Right atrium auricular region (tissue), 2 donors: ENCODE measurements at places on chromosomes 3 and 15. TPM values are rescaled to one million over a fixed set of nuclear protein-coding genes. Genes with fewer than 3 reads are reported as not detected.

- no peaks in the 10 kb centered on the region for H3K36me3 ChIP-seq
- DNase-seq: no peak
These were observed 165.7 kb upstream of the PLSCR5 start for GRCh38 chr3:146770881-146771280.

GOLGA6B gene
- total RNA-seq: not detected

- DNase-seq: peak; percentile 83
These were observed 20.1 kb downstream of the GXYLT2 start for GRCh38 chr3:72907731-72908620.

DNA sequence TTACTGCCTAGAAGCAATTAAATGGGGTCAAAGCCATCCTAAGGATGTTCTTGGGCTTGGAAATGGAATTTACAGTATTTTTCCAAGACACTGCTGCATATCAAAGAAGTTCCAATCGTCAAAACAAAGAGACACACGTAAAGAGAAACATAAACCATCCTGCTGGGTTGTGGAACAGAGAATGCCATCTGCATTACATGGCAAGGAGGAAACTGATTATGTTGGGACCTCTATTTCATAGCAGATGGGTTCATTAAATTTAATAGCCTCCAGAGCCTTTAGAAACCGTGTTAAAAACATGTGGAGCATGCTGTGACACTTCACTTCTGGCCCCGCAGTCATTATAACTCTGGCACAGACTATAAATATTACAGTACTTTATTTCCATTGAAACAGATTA lies 154.6 kb downstream of the LRTM1 start:
- H3K27ac ChIP-seq: no peak overlapping the region
- DNase-seq: no peak
- no peak overlapping the region for H3K4me3 ChIP-seq
- H3K27me3 ChIP-seq: no peaks in the 10 kb centered on the region
- H3K36me3 ChIP-seq: no peaks in the 10 kb centered on the region
- no peaks in the 10 kb centered on the region for H3K4me1 ChIP-seq

- H3K36me3 ChIP-seq: no peaks in the 10 kb centered on the region
- no peaks in the 10 kb centered on the region for H3K4me1 ChIP-seq
- H3K27me3 ChIP-seq: no peaks in the 10 kb centered on the region
- no peak overlapping the region for H3K4me3 ChIP-seq
- DNase-seq: no peak
- H3K27ac ChIP-seq: no peak overlapping the region
These were observed 73.8 kb upstream of the ZBED2 start for GRCh38 chr3:111668888-111669488.

DNA sequence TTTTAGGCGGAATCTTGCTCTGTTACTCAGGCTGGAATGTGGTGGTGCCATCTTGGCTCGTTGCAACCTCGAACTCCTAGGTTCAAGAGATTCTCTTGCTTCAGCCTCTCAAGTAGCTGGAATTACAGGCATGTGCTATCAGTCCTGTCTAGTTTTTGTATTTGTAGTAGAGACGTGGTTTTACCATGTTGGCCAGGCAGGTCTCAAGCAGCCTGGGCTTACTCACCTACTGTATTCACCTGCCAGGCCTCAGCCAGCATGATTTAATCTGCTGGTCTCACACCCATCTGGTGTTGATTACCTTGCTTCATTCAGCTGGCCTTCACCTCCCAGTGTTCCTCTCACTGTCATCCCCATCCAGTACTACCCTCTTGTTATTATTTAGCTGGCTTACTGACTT lies 102.0 kb downstream of the IL12A start:
- H3K27me3 ChIP-seq: no peaks in the 10 kb centered on the region
- no peak overlapping the region for H3K4me3 ChIP-seq
- DNase-seq: no peak
- H3K27ac ChIP-seq: no peak overlapping the region
- H3K36me3 ChIP-seq: no peaks in the 10 kb centered on the region

DNA sequence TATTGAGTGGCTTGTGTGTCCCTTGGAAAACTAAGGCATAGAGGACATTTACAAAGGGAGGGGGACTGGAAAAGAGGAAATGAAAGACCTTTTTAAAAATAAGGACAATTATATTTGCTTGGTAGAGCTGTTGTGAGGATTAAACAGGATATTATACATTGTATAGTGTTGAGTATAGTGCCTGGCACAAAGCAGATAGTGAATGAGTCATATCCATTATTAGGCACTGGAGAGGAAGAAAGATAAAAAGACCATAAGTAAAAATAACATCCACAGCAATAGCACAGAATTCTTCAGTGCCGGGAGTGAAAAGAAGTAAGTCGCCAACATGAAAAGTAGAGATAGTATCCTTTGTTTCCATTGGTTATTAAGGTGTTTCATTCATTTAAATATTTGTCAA lies 623.3 kb downstream of the PDCD6IP start:
- no peak overlapping the region for H3K4me3 ChIP-seq
- no peaks in the 10 kb centered on the region for H3K36me3 ChIP-seq
- no peaks in the 10 kb centered on the region for H3K27me3 ChIP-seq

- no peaks in the 10 kb centered on the region for H3K36me3 ChIP-seq
- no peaks in the 10 kb centered on the region for H3K4me1 ChIP-seq
- H3K27ac ChIP-seq: no peak overlapping the region
These were observed 14.9 kb upstream of the CFAP20DC start for GRCh38 chr3:59064728-59065127.

DNA sequence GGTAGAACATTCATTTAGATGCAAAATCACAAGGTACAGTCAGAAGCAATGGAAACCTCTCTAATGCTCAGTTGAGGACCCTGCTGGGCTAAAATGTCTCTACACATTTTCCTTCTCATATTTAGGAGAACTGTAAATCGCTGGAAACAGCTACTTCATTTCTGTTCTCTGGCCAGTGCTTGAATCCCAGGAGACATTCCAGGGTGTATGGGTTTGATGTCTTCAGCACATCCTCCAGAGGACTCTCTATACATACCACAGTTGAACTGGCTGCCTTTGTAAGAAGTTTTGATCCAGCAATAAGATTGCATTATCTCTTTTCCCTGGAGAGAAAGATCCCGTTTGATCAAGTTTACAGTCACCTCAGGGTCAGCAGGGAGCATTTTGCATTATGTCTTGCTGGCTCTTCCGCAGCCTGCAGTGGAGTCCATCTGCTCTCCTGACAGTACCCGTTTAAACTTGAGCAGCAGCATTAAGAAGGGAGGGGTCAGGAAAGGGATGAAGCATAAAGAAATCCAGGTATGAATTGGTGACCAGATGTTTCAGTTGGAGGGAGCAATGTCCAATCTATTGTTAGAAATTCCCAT lies 676.0 kb downstream of the EPHA3 start:
- no peak overlapping the region for H3K27ac ChIP-seq
- H3K4me3 ChIP-seq: no peak overlapping the region
- H3K4me1 ChIP-seq: no peaks in the 10 kb centered on the region
- H3K36me3 ChIP-seq: no peaks in the 10 kb centered on the region
- no peaks in the 10 kb centered on the region for H3K27me3 ChIP-seq
- DNase-seq: no peak

SKOR1 gene
- total RNA-seq: not detected

DNA sequence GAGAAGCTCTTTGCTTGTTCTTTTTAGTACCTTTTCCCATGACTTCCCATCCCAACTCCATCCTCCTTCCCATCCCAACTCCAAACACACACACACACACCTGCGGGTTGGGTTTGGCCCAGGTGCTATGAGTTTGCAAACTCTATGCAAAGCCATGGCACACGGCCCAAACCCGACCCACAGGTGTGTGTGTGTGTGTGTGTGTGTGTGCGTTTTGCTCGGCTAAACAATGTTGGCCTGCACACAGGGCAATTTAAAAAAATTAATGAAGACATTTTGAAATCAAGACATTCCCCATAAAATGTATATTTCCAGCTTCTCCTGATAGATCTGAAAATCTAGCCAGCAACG lies 103.7 kb upstream of the TLE3 start:
- H3K4me1 ChIP-seq: peaks cover 3% of the 10 kb centered on the region
- no peaks in the 10 kb centered on the region for H3K27me3 ChIP-seq
- H3K4me3 ChIP-seq: no peak overlapping the region
- no peak overlapping the region for H3K27ac ChIP-seq
- H3K36me3 ChIP-seq: no peaks in the 10 kb centered on the region

AGTR1 gene
- total RNA-seq: 35.2 TPM

DNA sequence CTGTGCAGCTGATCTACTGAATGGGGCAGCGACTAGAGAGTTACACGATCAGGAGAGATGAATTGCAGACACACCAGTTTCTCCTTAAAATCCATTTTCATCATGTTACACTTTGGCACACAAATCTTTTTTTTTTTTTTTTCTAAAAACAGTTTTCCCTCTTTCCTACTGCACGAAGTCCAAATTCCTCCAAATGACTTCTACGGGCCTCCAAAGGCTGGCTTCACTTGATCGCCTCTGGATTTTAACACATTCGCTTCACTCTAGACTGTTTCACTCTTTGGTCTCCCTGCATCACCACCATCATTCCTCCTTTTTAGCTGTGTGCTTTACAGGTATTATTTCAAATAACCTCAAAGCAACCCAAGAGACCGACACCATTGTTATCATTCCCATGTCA lies 268.6 kb downstream of the RORA start:
- no peak for DNase-seq
- H3K27ac ChIP-seq: no peak overlapping the region
- H3K4me3 ChIP-seq: no peak overlapping the region
- no peaks in the 10 kb centered on the region for H3K4me1 ChIP-seq

- H3K36me3 ChIP-seq: no peaks in the 10 kb centered on the region
- H3K27ac ChIP-seq: no peak overlapping the region
- H3K27me3 ChIP-seq: no peaks in the 10 kb centered on the region
- H3K4me3 ChIP-seq: no peak overlapping the region
These were observed 107.7 kb downstream of the THRB start for GRCh38 chr3:24387000-24387399.

- H3K27ac ChIP-seq: no peak overlapping the region
- no peaks in the 10 kb centered on the region for H3K36me3 ChIP-seq
- no peak overlapping the region for H3K4me3 ChIP-seq
- no peaks in the 10 kb centered on the region for H3K27me3 ChIP-seq
- DNase-seq: no peak
These were observed 59.2 kb upstream of the OSBPL11 start for GRCh38 chr3:125654526-125654925.
